Type B pancreatic cell (in vitro differentiated cells): ENCODE measurements at places on chromosomes 11 and 22.

DNA sequence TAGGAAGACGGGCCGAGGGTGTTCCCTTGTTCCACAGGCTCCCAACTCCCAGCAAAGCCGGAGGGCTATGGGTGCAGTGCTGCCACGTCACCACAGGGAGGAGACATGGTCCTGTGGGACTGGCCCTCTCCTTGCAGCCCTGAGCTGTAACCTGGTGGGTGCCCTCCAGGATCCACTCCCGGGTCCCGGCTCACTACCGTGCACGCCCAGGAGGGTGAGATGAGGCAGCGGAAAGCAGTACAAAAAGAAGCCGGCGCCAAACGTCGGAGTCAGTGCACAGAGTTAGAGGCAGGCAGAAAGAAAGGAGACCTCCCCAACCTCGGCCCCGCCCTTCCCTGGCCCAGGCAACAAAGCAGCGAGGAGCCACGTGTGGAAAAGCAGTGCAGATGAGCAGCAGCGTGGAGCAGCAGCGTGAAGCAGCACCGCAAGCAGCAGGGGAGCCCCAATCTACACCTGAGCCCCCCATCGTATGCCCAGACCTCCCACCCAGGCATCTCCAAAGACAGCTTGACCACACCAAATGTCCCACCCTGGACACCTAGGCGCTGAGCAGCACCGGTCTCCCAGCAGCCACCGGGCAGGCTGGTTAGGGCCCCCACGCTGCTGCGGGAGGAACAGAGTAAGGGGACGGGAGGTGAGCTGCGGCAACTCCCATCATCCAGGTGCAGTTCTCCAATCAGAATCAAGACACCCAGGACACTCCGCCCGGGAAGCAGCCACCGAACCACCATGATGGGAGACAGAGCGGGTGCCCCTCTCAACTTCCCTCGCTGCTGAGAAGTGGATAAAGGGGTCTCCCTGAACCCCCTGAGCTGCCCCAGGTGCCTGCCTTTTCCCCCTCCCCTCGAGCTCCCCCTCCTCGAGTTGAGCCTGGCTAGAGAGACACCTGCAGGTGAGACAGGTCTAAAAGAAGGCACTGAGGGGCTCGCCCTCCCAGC is 28.8 kb downstream of the IGSF9B start:
- H3K27ac ChIP-seq, result peak overlapping the region; percentile 10
- peaks cover 6% of the 10 kb centered on the region for H3K4me1 ChIP-seq
- H3K36me3 ChIP-seq, result no peaks in the 10 kb centered on the region
- H3K27me3 ChIP-seq, result no peaks in the 10 kb centered on the region

DNA sequence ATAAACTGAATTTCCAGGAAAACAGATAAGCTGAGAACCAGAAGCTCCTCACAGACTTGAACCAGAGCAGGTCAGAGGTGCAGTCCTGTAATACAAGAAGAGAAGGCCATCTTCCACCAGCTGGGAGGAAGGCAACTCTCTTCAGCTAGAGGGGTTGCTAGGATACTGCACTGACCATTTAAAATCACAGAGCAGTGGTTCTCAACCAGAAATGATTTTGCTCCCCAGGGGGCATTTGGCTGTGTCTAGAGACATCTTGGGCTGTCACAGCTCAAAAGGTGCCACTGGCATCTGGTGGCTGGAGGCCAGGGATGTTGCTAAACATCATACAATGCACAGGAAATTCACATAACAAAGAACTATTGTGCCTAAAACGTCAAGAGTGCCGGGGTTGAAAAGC is 17.2 kb downstream of the OPCML start:
- H3K4me3 ChIP-seq, result no peak overlapping the region
- DNase-seq, result no peak
- no peaks in the 10 kb centered on the region for H3K36me3 ChIP-seq
- H3K27ac ChIP-seq, result peak overlapping the region; percentile 25
- peaks cover 8% of the 10 kb centered on the region for H3K4me1 ChIP-seq
- H3K27me3 ChIP-seq, result peaks cover 18% of the 10 kb centered on the region

- H3K27ac ChIP-seq, result peak overlapping the region; percentile 59
- peaks cover 19% of the 10 kb centered on the region for H3K4me1 ChIP-seq
Measured at GRCh38 chr11:104772806-104773241, 125.4 kb downstream of the CASP12 start.

DNA sequence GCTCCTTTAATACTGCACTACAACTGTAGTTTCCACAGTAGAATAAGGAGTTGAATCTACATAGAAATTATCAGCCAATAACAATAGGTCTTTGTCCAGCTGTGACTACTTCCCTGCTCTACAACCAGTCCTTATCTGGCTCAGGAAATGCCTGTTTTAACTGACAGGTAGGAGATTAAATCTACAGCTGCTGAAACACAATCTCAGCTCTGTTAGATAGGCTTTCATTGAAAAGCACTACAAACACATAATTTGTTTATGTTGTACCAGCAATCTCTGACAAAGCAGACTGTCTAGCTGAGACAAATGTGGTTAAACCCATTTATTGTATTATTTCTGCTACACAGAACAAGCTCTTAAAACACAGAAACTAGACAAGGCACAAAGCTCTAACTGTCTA is 230.0 kb downstream of the SOX6 start:
- peak overlapping the region; percentile 39 for H3K27ac ChIP-seq
- no peak for DNase-seq
- H3K4me1 ChIP-seq, result peaks cover 16% of the 10 kb centered on the region
- H3K27me3 ChIP-seq, result peaks cover 4% of the 10 kb centered on the region

GRCh38 chr11:113989916-113990315 is 15.0 kb downstream of the HTR3A start:
- no peaks in the 10 kb centered on the region for H3K4me1 ChIP-seq
- H3K4me3 ChIP-seq, result no peak overlapping the region
- DNase-seq, result no peak
- H3K27me3 ChIP-seq, result peaks cover 60% of the 10 kb centered on the region
- H3K27ac ChIP-seq, result no peak overlapping the region

GRCh38 chr22:37509059-37509860 is 10.0 kb downstream of the CARD10 start:
- H3K27ac ChIP-seq, result peak overlapping the region; percentile 81
- H3K27me3 ChIP-seq, result no peaks in the 10 kb centered on the region
- peaks cover 35% of the 10 kb centered on the region for H3K4me1 ChIP-seq
- no peaks in the 10 kb centered on the region for H3K36me3 ChIP-seq
- H3K4me3 ChIP-seq, result no peak overlapping the region

DNA sequence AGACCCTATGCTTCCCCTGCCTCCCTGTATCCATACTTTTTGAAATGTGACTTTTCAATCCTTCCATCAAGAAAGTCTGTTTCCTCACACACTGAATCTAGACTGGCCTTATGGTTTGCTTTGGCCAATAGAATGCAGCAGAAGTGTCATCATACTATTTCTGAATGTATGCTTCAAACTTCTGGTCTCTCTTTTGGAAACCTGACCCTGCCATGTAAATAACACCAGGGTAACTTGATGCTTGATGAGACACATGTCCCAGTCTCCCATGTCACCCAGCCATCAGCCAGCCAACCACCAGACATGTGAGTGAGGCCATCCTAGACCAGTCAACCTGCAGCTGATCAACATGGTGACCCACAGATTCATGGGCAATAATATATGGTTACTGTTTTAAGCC is 29.7 kb upstream of the CAVIN3 start:
- no peak overlapping the region for H3K4me3 ChIP-seq
- H3K36me3 ChIP-seq, result no peaks in the 10 kb centered on the region
- no peak overlapping the region for H3K27ac ChIP-seq
- peaks cover 4% of the 10 kb centered on the region for H3K27me3 ChIP-seq

- peaks cover 5% of the 10 kb centered on the region for H3K27me3 ChIP-seq
- no peak for DNase-seq
Measured at GRCh38 chr11:88231894-88232482, 56.7 kb upstream of the RAB38 start.

- H3K36me3 ChIP-seq, result no peaks in the 10 kb centered on the region
- no peaks in the 10 kb centered on the region for H3K4me1 ChIP-seq
- DNase-seq, result no peak
- no peak overlapping the region for H3K27ac ChIP-seq
- no peaks in the 10 kb centered on the region for H3K27me3 ChIP-seq
- no peak overlapping the region for H3K4me3 ChIP-seq
Measured at GRCh38 chr22:25395468-25395867, 169.0 kb upstream of the GRK3 start.

GRCh38 chr11:1444823-1445422 is 41.7 kb downstream of the MOB2 start:
- no peaks in the 10 kb centered on the region for H3K27me3 ChIP-seq
- no peak for DNase-seq
- no peak overlapping the region for H3K27ac ChIP-seq
- H3K4me3 ChIP-seq, result no peak overlapping the region
- H3K4me1 ChIP-seq, result no peaks in the 10 kb centered on the region
- H3K36me3 ChIP-seq, result no peaks in the 10 kb centered on the region

DNA sequence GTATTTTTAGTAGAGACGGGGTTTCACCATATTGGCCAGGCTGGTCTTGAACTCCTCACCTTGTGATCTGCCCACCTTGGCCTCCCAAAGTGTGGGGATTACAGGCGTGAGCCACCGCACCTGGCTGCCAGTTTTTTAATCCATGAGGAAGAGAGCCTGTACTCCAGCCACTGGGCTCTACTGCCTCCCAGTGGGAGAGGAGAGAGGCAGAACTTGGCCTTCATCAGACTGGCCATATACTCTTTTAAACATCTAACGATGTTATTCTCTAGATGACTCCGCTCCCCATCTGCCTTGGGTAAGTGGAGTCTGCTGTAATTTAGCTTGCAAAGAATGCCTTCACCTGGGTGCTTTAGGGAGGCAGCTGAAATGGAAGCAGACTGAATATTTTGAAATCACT is 34.6 kb downstream of the SLC6A5 start:
- DNase-seq, result no peak
- H3K36me3 ChIP-seq, result no peaks in the 10 kb centered on the region
- H3K27me3 ChIP-seq, result no peaks in the 10 kb centered on the region
- H3K27ac ChIP-seq, result no peak overlapping the region
- no peak overlapping the region for H3K4me3 ChIP-seq

GRCh38 chr11:44277196-44278090 is 32.5 kb downstream of the ALX4 start:
- peaks cover 4% of the 10 kb centered on the region for H3K36me3 ChIP-seq
- no peak overlapping the region for H3K4me3 ChIP-seq
- H3K27me3 ChIP-seq, result peaks cover 12% of the 10 kb centered on the region
- DNase-seq, result no peak
- H3K27ac ChIP-seq, result no peak overlapping the region
- H3K4me1 ChIP-seq, result peaks cover 14% of the 10 kb centered on the region

DNA sequence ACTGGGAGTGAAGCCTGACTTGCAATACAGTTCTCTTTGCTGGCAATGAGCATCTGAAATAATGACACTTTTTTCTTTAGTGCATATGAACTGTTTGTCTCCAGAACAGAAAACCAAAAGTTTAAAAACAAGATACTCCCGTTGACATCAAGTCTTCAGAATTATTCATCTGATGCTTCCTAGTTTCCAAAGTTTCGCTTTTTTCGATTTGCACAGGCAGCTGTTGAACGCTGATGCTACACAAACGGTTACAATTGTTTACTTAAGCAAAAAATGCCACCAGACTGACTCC is 612 bp upstream of the BIRC2 start:
- H3K4me1 ChIP-seq, result peaks cover 31% of the 10 kb centered on the region
- DNase-seq, result no peak
- peak overlapping the region; percentile 97 for H3K27ac ChIP-seq
- peaks cover 14% of the 10 kb centered on the region for H3K36me3 ChIP-seq
- peak overlapping the region; percentile 90 for H3K4me3 ChIP-seq

GRCh38 chr22:38706901-38707195 is 1.1 kb downstream of the GTPBP1 start:
- DNase-seq, result no peak
- peak overlapping the region; percentile 95 for H3K4me3 ChIP-seq

DNA sequence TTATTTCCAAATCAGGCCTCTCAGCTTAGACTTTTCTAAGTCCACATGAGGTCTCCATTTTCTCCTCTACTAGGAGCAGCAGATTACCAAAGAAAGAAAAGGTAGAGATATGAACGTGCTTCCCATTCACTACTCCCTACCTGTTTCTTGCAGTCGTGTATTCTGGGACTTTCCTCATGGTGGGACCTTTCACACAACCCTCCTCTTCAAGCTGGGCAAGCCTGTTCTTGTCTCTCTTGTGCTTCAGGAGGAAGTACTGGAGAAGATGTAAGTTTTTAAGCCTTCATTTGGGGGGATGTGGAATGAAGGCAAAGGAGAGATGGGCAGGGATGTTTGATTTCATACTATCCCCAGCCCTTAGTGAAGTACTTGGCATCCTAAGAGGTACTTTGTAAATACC is 128.8 kb upstream of the SESN3 start:
- H3K27ac ChIP-seq, result no peak overlapping the region
- no peaks in the 10 kb centered on the region for H3K27me3 ChIP-seq
- H3K4me1 ChIP-seq, result peaks cover 22% of the 10 kb centered on the region
- no peak overlapping the region for H3K4me3 ChIP-seq
- no peaks in the 10 kb centered on the region for H3K36me3 ChIP-seq
- no peak for DNase-seq

GRCh38 chr11:134380785-134381184 is 31.3 kb downstream of the B3GAT1 start:
- no peak overlapping the region for H3K27ac ChIP-seq
- DNase-seq, result no peak
- no peaks in the 10 kb centered on the region for H3K36me3 ChIP-seq

DNA sequence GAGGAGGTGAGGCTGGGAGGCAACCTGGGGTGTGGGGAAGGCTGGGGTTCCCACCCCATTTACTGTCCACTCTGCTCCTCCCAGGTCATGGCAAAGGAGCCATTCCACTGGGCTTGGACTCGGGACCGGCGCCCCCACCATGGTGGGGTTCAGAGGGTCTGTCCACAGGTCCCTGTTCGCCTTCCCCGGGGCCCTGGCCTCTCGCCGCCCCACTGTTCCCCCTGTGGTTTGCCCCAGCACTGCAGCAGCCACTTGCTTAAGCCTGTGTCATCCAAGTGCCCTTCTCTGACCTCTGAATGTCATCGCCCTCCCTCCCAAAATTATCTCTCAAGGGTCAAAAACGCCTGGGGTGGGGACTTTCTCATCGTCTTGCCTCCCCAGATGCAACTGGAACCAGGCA is 2.6 kb downstream of the SPDYC start:
- DNase-seq, result no peak
- no peak overlapping the region for H3K27ac ChIP-seq
- no peaks in the 10 kb centered on the region for H3K27me3 ChIP-seq
- H3K4me1 ChIP-seq, result no peaks in the 10 kb centered on the region
- H3K36me3 ChIP-seq, result no peaks in the 10 kb centered on the region
- H3K4me3 ChIP-seq, result no peak overlapping the region

- H3K4me1 ChIP-seq, result no peaks in the 10 kb centered on the region
- no peaks in the 10 kb centered on the region for H3K36me3 ChIP-seq
- H3K27ac ChIP-seq, result no peak overlapping the region
- H3K4me3 ChIP-seq, result no peak overlapping the region
Measured at GRCh38 chr11:124096364-124096763, 18.9 kb upstream of the VWA5A start.

- no peak overlapping the region for H3K4me3 ChIP-seq
- H3K27ac ChIP-seq, result no peak overlapping the region
- H3K4me1 ChIP-seq, result peaks cover 19% of the 10 kb centered on the region
- no peaks in the 10 kb centered on the region for H3K36me3 ChIP-seq
Measured at GRCh38 chr22:28594797-28595462, 84.7 kb downstream of the TTC28 start.

- H3K4me3 ChIP-seq, result no peak overlapping the region
- no peaks in the 10 kb centered on the region for H3K36me3 ChIP-seq
- no peak overlapping the region for H3K27ac ChIP-seq
- H3K4me1 ChIP-seq, result peaks cover 5% of the 10 kb centered on the region
- no peak for DNase-seq
Measured at GRCh38 chr11:75663808-75664207, 5.0 kb downstream of the MAP6 start.

- no peaks in the 10 kb centered on the region for H3K27me3 ChIP-seq
- no peak overlapping the region for H3K4me3 ChIP-seq
- peaks cover 12% of the 10 kb centered on the region for H3K4me1 ChIP-seq
- H3K27ac ChIP-seq, result no peak overlapping the region
- peaks cover 11% of the 10 kb centered on the region for H3K36me3 ChIP-seq
- DNase-seq, result no peak
Measured at GRCh38 chr11:96187822-96188221, 155.2 kb downstream of the MAML2 start.
